ENCODE measurements at places on chromosomes 16 and 17.

- no peak for DNase-seq
Measured at GRCh38 chr16:70254965-70255286, 3.2 kb upstream of the EXOSC6 start.

DNA sequence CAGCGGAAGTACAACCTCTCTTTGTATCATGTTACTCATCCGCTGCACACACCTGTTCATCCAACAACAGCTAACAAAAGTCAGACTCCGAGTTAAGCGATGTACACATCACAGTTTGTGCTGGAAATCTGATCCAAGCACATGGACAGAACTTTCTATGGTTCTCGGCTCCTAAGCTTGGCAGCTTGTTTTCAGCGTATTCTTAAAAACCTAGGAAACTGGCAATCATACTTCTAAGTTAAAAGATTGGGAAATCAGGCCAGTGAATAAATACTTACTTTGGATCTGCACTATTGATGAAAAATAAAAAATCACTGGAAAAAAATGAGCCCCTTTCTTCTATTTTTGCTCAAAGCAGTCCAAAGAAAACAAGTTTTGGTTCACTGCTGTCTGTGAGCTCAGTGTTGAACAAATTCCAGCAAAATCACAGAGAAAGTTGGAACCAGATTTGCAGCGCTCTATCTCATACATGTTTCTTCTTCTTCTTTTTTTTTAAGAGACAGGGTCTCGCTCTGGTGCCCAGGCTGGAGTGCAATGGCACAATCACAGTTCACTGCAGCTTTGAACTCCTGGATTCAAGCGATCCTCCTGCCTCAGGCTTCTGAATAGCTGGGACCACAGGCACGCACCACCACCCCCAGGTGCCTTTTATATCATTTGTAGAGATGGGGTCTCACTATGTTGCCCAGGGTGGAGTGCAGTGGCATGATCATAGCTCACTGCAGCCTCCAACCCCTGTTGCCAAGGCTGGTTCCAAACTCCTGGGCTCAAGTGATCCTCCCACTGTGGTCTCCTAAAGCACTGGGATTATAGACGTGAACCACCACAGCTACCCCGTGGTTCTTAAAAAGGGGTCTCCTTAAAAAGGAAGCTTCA lies 71.6 kb upstream of the CREBBP start:
- no peak for DNase-seq

DNA sequence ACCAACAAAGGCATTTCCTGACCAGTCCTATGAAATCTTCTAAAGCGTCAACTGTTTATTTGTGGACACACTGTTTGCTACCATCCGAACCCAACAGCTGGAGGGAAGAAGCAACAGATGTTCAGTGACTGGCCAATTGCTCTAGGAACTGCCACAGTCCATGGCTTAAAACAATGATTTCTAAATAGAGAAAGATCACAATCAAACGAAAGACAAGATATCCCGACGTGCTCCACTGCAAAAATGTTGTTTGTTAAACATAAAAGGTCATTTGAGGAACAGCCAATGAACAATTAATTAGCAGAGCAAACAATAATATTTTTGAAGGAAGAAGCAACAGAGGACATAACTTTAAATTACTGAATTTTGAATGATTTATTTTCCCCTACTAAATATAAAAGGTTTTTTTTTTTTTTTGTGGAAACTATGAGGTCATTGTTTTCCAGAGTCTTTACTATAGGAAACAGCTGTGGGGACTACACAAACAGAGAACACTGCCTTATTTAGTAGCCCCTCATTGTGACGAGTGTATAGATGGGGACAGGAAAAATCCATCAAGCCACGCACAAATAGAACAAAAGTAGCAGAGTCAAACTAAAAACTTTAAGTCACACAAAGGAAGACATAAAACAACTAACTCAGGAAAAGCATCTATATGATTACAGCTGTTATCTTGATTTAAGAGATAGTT lies 17.2 kb downstream of the USP31 start:
- no peak for DNase-seq

GRCh38 chr16:89155184-89155679 lies 16.3 kb upstream of the CDH15 start:
- DNase-seq, result no peak

- DNase-seq, result no peak
Measured at GRCh38 chr17:79927136-79927661, 88.0 kb upstream of the CBX4 start.

GRCh38 chr16:58578642-58579041 lies 51.0 kb downstream of the CNOT1 start:
- DNase-seq, result no peak

- no peak for DNase-seq
Measured at GRCh38 chr17:6867849-6868248, 36.3 kb upstream of the TEKT1 start.

GRCh38 chr17:57086069-57086930 lies 1.3 kb downstream of the AKAP1 start:
- no peak for DNase-seq

- DNase-seq, result no peak
Measured at GRCh38 chr17:46818929-46819859, 702 bp upstream of the WNT3 start.

DNA sequence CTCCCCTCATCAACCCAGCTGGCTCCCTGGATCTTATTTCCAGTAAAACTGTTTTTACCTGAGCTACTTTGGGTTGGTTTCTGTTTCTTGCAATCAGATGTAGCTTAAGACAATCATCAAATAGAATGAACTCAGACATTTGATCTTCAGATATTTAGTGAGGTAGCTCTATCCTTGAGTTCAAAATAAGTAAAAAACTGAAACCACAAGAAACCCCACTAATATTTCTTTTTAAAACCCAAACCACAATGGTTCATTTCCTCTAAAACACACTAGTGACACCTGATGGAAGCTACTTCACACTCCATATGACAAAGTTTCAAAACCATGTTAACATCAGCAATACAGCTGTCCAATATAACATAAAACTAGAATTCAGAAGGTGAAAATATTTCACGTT lies 37.8 kb downstream of the CACNG1 start:
- DNase-seq, result no peak

GRCh38 chr17:58755577-58756245 lies at the start of gene PPM1E:
Gene PPM1E, plus strand, starts transcription at chr17:58755854.
- peak; percentile 12 for DNase-seq

DNA sequence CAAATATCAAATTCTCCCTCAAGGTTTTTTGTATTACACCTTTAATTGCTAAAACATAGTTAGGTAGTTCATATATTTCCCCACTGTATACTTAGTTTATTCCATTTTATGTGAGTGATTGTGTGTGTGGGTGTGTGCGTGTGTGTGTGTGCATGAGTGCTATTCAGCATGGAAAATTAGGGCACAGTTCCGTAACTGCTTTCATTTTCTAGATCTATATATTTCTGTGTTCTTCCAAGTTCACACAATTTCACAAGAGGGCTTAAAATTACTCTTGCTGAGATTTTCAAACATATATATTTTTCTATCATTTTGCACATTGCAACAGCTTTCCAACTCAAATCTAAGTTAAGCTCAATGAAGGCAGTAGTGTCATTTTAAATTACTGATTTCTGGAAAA lies 782.9 kb upstream of the SOX9 start:
- no peak for DNase-seq

DNA sequence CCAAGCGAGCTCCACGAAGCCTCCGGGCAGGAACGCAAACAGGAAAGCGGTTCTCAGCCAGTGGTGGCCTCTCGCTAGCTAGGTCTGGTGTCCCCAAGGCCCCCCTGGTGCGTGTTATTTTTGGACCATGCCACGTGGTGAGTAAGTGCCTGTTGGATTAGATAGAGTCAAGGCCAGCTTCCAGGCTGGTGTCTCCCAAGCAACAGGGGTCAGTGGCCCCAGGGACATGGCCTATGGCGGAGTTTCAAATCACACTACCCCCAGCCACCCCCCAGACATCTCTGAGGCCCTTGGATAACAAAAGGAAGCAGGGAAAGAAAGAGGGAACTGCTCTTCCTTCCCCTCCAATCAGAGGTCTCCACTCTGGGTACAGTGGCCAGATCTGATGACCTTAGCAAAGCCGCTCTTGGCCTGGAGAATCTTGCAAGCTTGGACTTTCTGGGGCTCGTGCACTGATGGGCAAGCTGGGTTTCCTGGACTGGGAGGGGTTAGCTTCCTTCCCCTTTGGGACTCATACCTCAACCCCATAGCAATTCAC lies 58.2 kb downstream of the MAF start:
- no peak for DNase-seq

DNA sequence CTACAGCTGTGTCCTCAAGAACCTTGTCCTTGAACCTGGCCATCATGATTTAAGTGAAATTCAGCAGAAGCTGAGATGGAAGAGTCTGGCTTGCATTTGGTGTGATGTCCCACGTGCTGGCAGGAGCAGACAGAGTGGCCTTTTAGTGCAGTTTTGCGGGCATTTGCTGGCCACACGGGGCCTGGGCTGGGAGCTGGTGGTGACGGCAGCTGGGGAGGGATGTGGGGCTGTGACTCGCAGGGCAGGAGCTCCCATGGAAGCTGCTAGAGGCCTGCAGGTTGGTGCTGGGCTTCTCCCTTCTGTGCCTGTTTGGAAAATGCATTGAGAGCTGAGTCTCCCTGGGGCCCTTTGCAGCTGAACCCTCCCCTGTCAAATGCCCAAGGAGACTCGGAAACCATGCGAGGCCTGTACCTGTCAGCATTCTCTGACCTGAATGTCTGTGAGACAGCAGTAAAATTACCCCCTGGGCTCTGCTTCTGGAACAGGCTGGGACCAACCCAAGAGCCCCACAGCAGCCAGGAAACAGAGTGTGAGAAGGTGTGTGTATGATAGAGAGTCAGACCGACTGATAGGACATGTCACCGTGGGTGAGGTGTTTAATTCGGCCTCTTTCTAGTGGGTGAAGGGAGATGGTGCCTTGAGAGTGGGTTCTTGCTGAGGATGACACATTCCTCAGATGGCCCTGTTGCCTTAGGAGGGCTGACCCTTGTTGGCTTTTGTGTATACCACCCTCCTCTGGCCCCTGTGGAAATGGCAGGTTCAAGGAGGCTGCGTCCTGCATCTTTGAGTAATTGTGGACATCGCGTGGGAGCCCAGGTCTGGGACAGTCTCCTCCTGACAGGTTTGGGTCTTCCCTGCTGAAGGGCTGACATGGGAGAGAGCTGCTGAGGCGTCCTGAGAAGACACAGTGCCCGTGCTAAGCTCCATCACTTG lies 145.5 kb downstream of the MSI2 start:
- DNase-seq, result no peak

DNA sequence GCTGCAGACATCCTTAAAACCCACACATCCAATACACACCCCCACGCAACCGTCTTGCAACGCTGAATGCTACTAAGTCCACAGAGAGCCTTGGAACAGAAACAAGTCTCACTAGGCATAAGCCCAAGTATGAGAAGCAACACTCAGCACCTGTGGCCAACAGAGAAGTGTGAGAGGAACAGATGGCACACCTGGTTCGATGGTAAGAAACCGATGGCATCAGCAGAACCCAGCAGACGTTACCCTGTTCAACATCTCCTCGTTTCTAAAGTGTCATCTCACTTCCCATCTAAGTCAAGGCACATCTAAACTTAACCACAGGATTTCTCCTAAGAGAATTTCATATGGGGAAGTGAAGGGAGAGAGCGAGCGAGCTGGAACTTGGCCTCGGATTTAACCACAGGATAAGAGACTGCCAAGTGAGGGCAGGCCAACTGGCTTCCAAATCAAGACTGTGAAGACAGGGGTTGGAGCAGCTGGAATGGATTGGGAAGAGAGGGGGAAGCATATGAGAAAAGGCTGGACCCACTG lies 41.0 kb downstream of the NXPH3 start:
- no peak for DNase-seq

GRCh38 chr16:50815382-50815781 lies 73.5 kb downstream of the CYLD start:
- no peak for DNase-seq

DNA sequence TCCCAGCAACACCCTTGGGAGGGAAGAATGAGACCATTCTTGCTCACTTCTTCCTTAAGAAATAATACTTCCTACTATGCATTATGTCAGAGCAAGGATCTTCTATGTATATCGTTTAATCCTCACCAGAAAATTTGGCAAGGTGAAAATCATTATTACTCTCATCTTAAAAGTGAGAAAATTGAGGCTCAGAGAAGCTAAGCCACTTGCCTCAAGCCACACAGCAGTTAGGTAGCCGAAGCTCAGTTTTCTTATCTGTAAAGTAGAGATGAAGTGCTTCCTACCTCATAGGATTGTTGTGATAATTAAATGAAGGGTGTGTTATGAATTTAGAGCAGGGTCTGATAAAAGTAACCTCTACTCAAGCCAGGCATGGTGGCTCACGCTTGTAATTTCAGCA lies 368.9 kb upstream of the ASIC2 start:
- DNase-seq, result no peak

- no peak for DNase-seq
Measured at GRCh38 chr17:57517273-57517631, 227.8 kb downstream of the CCDC182 start.

GRCh38 chr17:40072040-40072734 lies 9.4 kb downstream of the THRA start:
- DNase-seq, result no peak

- DNase-seq, result no peak
Measured at GRCh38 chr17:36730857-36731490, 129.6 kb downstream of the MRM1 start.

GRCh38 chr16:13052431-13052830 lies 151.0 kb downstream of the SHISA9 start:
- no peak for DNase-seq

DNA sequence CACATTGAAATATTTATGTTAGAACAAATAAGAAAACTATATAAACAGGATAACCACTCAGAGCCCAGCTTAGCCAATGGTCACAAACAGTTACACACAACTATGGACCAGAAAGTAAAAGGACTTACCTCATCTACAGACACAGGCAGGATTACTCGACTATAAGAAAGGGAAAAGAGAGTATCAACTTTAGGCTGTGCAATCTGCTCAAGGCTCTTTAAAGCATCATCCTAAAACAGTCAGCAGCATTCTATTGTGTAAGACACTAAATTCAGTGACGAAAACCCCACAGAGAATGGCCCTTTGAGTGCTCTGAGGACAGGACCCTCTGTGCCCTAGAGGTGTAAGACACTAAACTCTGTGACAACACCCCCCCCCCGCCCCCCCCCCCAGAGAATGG lies 4.2 kb downstream of the PITPNA start:
- no peak for DNase-seq

- DNase-seq, result no peak
Measured at GRCh38 chr17:76511668-76512365, 10.6 kb upstream of the RHBDF2 start.

- no peak for DNase-seq
Measured at GRCh38 chr17:8314797-8315763, 5.0 kb downstream of the ARHGEF15 start.

- DNase-seq, result no peak
Measured at GRCh38 chr17:73985466-73986015, 217.9 kb upstream of the RPL38 start.
